Bladder microvascular endothelial cell (primary cell): ENCODE measurements at places on chromosomes 12 and 14. TPM values are rescaled to one million over a fixed set of nuclear protein-coding genes. Genes with fewer than 3 reads are reported as not detected.

KRT3 gene
- total RNA-seq: not detected in 2 replicates

ARHGEF40 gene
- total RNA-seq: 3.1 and 9.9 TPM in 2 replicates

CTSG gene
- total RNA-seq: not detected in 2 replicates

SPIC gene
- total RNA-seq: not detected in 2 replicates

PZP gene
- 0.94 and 1.1 TPM in 2 replicates for total RNA-seq

FBLN5 gene
- 0.32 and 0.63 TPM in 2 replicates for total RNA-seq

SOX5 gene
- under 0.01 and 0.25 TPM in 2 replicates for total RNA-seq

ACSM4 gene
- not detected in 2 replicates for total RNA-seq

TAS2R43 gene
- total RNA-seq: 4.0 TPM in 1 of 2 replicates, not detected in the other

FLVCR2 gene
- total RNA-seq: 1.6 and 1.9 TPM in 2 replicates

MUCL1 gene
- total RNA-seq: not detected in 2 replicates

KERA gene
- not detected in 2 replicates for total RNA-seq

TBX3 gene
- total RNA-seq: 4.5 and 6.6 TPM in 2 replicates

TSHR gene
- total RNA-seq: not detected in 2 replicates

CREBL2 gene
- total RNA-seq: 24.4 and 37.3 TPM in 2 replicates

SERPINA1 gene
- not detected in 2 replicates for total RNA-seq

CLEC1A gene
- 22.3 and 28.0 TPM in 2 replicates for total RNA-seq

TUNAR gene
- total RNA-seq: not detected in 2 replicates

STXBP6 gene
- total RNA-seq: 0.16 and 1.4 TPM in 2 replicates

SMCO3 gene
- under 0.01 and 1.1 TPM in 2 replicates for total RNA-seq

GRIN2B gene
- under 0.01 TPM in 1 of 2 replicates, not detected in the other for total RNA-seq

POLE gene
- 37.4 and 55.3 TPM in 2 replicates for total RNA-seq

MEG3 gene
- 3.1 and 10.6 TPM in 2 replicates for total RNA-seq

CFAP251 gene
- total RNA-seq: 1.1 and 5.9 TPM in 2 replicates

KCNA1 gene
- not detected in 2 replicates for total RNA-seq

CLEC2B gene
- 64.6 and 79.8 TPM in 2 replicates for total RNA-seq

FITM1 gene
- total RNA-seq: 0.13 TPM in 1 of 2 replicates, not detected in the other

ALKBH1 gene
- 7.0 and 8.9 TPM in 2 replicates for total RNA-seq

PTGER2 gene
- under 0.01 and 0.06 TPM in 2 replicates for total RNA-seq

TAS2R19 gene
- total RNA-seq: 2.1 and 15.5 TPM in 2 replicates

AMIGO2 gene
- 1.7 and 3.2 TPM in 2 replicates for total RNA-seq

HCAR1 gene
- under 0.01 TPM in 1 of 2 replicates, not detected in the other for total RNA-seq

RTRAF gene
- total RNA-seq: 41.1 and 139 TPM in 2 replicates

TMEM117 gene
- total RNA-seq: 1.9 and 3.8 TPM in 2 replicates

TAPBPL gene
- total RNA-seq: 11.8 and 17.4 TPM in 2 replicates

OTX2 gene
- not detected in 2 replicates for total RNA-seq

IRAK3 gene
- total RNA-seq: 5.7 and 13.3 TPM in 2 replicates

STAT2 gene
- total RNA-seq: 52.9 and 88.8 TPM in 2 replicates

SERPINA3 gene
- total RNA-seq: 0.16 and 0.19 TPM in 2 replicates

GNB3 gene
- 0.44 TPM in 1 of 2 replicates, not detected in the other for total RNA-seq

CELA1 gene
- total RNA-seq: not detected in 2 replicates

RNU4-1 gene
- under 0.01 TPM in 1 of 2 replicates, not detected in the other for total RNA-seq

PPP1R3E gene
- total RNA-seq: 0.81 and 2.1 TPM in 2 replicates

HOXC5 gene
- total RNA-seq: not detected in 2 replicates

SLCO1C1 gene
- total RNA-seq: not detected in 2 replicates

SLC6A13 gene
- 0.13 TPM in 1 of 2 replicates, not detected in the other for total RNA-seq

EMP1 gene
- 95.0 and 195 TPM in 2 replicates for total RNA-seq

MOK gene
- total RNA-seq: 1.8 and 2.8 TPM in 2 replicates

REC8 gene
- total RNA-seq: 2.3 and 2.5 TPM in 2 replicates

ENDOU gene
- under 0.01 and 0.13 TPM in 2 replicates for total RNA-seq

TRIM9 gene
- total RNA-seq: not detected in 2 replicates

PIWIL1 gene
- total RNA-seq: not detected in 2 replicates

TRIP11 gene
- 14.9 and 53.0 TPM in 2 replicates for total RNA-seq
